ENCODE measurements at places on chromosomes 16 and 17. TPM values are rescaled to one million over a fixed set of nuclear protein-coding genes. Genes with fewer than 3 reads are reported as not detected.

Gene TAOK1
- 48.1 TPM for total RNA-seq

Gene CA4
- total RNA-seq, result not detected

Gene MT1G
- total RNA-seq, result 45.6 TPM

Gene CLEC18C
- 0.35 TPM for total RNA-seq

Gene SEPTIN12
- total RNA-seq, result not detected

Gene PALB2
- 22.2 TPM for total RNA-seq

Gene PLD6
- 8.0 TPM for total RNA-seq

Gene NHLRC4
- total RNA-seq, result 1.4 TPM

Gene SPNS2
- total RNA-seq, result 1.1 TPM

Gene CCL4
- total RNA-seq, result 200 TPM

Gene SDR42E1
- total RNA-seq, result 13.0 TPM

Gene SLC6A4
- 0.05 TPM for total RNA-seq

Gene KCNJ12
- total RNA-seq, result not detected
